NCI-H2107 (cell line): ENCODE measurements at places on chromosomes 1 and 21.

DNA sequence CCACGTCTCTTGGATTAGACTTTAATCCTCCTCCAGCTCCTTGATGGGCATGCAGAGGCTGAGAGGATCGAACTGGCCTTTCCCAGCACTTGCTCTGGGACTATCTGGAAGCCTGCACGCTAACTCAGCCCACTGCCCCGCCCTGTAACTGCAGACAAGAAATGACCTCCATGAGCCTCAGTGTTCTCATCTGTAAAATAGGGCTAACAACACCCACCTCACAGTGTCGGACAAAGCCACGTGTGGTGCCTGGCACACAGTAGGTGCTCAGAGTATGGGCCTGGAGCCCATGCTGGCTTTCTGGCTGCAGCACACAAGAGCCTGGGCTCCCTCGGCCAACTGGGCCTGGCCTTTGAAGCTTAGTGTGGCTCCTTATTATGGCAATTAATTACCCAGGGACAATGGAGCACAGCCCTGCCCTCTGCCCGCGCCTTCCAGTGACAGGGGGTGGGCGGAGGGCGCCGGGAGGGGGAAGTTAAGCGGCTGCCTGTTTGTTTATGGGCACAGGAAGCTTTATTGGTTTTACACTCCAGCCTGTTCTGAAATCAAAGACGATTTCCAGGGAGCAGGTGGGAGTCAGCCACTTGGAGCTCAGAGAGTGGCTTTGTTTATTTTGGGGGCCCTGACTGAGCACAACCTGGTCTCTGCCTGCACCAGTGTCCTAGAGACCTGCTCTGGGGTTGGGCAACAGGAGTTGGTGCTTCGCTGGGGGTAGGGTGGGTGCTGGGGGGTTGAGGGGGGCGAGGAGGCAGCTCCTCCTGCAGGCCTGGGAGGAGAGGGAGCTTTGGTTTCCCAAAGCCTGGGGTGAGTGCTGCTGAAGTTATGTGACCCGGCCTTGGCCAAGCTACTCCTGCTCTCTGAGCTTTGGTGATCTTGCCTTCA is 31.0 kb downstream of the PAX7 start:
- DNase-seq = no peak

DNA sequence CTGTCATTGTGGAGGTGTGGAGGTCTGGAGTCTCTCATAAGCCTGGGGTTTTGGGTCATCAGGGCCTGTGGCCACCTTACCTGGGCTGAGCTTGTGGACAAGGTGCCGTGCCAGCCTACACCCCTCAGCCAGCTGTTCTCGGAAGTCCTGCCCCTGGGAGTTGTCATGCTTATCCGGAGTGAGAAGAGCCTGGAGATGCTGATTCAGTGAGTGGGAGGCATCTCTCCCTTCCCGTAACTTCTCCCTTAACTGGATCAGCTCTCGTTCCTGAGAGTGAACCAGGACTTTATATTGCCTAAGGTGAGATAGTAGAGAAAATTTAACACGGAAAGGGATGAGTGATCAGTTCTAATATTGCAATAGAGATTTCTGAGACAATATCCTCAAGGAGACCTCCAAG is 30.0 kb upstream of the REG4 start:
- no peak for DNase-seq

DNA sequence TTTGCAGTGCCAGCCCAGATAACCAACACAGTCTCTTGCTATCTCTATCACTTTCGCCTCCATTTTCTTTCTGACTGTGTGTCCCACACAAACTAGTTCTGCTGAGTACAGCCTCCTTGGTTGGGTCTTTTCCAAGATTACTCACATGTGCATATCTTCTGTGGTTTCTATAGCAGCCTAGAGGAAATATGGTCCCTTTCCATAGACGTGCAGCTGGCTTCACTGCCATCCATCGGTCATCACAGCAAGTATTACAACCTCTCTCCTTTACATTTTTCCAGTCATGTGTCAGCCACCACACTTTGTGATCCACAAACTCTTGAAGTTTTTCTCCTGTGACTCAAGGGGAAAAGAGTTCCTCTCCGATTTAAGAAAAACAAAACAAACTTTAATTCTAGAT is 893.4 kb upstream of the ADGRL4 start:
- DNase-seq = no peak

DNA sequence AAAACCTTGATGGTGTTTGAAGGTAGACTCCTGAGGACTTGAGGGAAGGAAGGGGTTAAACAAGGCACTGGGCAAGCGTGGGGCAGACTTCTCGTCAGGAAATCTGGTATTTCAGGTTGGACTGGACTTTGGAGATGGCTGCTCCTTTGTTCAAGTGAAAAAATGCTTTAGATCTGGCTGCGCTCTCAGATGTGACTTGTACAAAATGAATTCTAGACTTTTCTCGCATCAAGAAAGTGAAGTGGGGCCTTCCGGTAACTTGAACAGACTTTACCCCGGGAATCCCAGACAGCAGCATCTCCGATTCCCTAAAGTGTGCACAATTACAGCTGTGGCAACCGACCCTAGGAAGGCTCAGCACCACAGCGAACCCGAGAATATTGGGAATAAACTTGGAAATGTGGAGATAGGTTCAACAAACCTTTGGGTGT is 44.3 kb upstream of the ERRFI1 start:
- no peak for DNase-seq

GRCh38 chr1:247218121-247218651 is 37.7 kb upstream of the VN1R5 start:
- DNase-seq = no peak
